Esophagus squamous epithelium (tissue), 5 donors: ENCODE measurements at places on chromosomes 6 and 20.

DNA sequence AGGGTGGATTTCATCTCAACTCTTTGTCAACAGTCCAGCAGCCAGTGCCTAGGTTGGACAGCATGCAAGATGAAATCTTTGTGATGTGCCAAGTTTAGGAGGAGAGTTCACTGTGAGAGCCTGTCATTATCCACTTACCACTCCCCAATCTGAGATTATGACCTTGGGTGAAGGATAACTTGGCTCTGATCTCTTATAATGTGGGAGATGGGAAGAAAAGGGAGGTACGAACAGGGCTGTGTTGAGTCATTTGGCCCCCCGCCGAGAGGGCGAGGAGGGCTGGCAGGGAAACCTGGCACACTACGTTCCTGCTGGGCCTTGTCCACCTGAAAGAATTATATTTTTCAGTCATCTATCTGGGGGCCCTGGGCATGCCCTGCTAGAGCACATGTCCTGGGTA is 35.8 kb downstream of the LAMA4 start:
- no peak for DNase-seq

GRCh38 chr6:9140172-9140571 is 704.8 kb upstream of the SLC35B3 start:
- no peak for DNase-seq

- no peak for DNase-seq
Observed at GRCh38 chr6:157013649-157014304, 236.6 kb downstream of the ARID1B start.

DNA sequence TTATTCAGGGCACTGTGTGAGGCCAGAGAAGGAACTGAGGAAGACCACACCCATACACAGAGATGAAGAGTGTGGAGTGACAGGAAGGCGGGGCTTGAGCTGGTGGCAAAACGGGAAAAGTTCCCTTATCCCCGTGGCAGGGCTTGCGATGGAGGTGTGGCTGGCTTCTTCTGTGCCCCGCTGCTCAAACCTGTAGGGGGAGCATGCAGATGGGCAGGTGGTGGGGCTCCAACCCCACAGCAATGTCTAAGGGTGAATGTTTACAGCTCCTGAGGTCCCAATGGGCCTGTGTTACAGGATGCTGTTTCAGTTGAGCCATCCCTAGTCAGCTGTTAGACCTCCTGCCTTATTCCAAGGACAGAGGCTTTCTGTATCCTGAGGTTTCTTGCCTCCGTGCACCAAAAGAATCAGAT is 105.9 kb downstream of the LY86 start:
- DNase-seq, result no peak

DNA sequence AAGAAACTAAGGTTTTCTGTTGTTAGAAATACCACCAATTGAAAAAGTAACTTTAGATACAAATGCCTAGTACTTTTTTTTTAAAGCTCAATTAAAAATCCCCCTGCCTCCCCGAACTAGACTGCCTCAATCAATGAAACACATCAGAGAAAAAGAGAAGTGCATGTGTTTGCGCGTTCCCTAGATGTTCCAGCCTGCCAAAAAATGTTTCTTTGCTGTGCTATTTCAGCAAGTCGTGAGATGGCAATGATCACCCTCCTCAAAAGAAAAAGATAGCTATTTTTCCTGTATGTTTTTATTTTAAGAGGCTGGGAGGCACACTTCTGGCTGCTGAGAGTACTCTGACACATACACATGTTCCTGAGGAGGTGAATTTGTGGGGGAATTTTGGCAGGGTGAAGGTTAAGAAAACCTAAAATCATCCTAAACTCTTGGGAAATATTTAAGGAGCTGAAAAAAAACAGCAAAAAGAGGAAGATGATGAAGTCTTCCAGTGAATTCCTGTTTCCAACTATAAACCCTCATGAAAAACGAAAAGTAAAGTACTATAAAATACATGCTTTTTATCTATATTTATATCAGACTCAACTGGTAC is 114.8 kb downstream of the HIVEP2 start:
- DNase-seq, result no peak

DNA sequence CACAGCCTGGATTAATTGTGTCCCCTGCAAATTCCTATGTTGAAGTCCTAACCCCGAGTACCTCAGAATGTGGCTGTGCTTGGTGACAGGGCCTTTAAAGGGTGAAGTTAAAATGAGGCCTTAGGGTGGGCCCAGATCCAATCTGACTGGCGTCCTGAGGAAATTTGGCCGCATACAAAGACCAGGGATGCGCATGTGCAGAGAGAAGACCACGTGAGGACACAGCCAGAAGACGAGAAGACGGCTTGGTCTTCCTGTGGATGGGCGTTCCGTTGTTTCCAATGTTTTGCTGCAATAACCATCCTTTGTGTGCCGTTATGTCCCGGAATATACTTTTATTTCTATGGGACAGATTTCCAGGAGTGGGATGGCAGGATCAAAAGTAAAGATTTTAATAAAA is 40.9 kb upstream of the SLC22A2 start:
- no peak for DNase-seq

DNA sequence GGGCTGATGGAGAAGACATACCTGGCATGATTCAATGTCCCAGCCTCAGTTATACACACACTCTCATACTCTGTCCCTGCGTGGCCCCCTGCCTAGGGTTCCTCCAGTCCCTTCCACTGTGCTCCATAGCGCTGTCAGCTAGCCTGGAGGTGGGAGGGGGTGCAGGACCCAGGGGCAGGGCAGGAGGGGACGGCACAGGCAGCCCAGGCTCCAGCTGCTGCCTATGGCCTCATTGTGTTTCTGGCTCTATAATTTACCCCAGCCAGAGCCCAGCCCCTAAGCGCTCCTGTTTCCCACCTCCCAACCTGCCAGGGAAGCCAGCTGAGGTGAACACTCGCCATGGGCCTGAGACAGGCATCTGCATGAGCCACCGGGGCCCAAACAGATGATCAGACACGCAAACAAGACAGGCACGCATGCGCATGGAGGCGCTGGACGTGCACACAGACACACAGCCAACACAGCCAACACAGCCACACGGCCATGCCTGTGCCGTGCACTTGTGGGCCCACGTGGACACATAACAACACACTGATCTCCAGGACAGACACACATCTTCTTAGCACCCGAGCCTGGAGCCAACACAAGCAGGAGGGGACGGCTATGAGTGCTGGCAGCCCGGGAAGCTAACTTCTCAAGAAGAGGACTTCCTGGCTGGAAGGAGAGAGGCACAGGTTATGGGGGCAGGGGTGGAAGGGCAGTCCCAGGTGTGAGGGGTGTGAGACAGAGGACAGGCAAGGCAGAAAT is 124.9 kb downstream of the GRM4 start:
- DNase-seq, result no peak

GRCh38 chr20:48932375-48932941 is 10.9 kb downstream of the ARFGEF2 start:
- no peak for DNase-seq

- no peak for DNase-seq
Observed at GRCh38 chr6:13076575-13076974, 251.8 kb downstream of the TBC1D7 start.

- no peak for DNase-seq
Observed at GRCh38 chr20:49562311-49563014, 5.5 kb downstream of the PTGIS start.

DNA sequence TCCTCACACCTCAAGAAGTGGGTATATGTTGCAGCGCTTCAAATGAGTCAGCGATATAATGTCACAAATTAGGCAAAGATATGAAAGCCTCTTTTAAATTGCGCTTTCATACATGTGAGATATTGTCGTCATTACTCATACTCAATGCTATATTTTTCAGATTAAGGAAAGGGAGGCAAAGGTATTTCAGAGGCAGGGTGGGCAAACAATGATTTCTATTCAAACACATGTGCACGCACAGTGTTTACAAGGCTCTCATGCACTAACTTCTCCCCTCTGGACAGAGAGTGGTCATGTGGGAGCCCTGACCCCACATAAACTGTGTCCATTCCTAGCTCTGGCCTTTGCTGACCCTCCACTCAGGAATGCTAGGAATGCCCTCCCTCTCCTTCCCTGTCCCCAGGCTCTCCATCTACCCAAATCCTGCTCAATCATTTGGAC is 112.1 kb upstream of the TMEM170B start:
- DNase-seq, result no peak

- no peak for DNase-seq
Observed at GRCh38 chr20:13307562-13308163, 86.6 kb downstream of the ISM1 start.

GRCh38 chr20:51749674-51750036 is 18.5 kb downstream of the ATP9A start:
- DNase-seq, result no peak

DNA sequence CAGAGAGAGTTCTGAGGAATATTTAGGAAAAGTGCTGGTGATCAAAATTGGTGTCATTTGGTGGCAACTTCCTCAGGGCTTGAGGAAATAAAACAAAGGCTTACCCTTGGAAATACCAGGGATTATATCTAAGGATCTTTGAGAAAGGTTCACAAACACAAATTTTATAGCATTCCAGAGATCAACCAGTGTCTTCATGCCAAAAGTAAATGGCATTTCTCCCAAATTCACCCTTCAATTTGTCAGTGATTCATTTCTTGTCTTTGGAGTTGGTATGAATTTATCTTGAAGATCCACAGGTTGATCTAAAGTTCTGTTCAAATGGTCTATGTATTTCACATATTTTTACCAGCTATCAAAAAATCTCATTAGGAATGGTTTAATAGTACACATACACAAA is 181.5 kb downstream of the FUT9 start:
- DNase-seq, result no peak

- DNase-seq, result no peak
Observed at GRCh38 chr6:12869816-12870432, 153.4 kb downstream of the PHACTR1 start.
